ENCODE measurements at places on chromosomes 2 and 18.

DNA sequence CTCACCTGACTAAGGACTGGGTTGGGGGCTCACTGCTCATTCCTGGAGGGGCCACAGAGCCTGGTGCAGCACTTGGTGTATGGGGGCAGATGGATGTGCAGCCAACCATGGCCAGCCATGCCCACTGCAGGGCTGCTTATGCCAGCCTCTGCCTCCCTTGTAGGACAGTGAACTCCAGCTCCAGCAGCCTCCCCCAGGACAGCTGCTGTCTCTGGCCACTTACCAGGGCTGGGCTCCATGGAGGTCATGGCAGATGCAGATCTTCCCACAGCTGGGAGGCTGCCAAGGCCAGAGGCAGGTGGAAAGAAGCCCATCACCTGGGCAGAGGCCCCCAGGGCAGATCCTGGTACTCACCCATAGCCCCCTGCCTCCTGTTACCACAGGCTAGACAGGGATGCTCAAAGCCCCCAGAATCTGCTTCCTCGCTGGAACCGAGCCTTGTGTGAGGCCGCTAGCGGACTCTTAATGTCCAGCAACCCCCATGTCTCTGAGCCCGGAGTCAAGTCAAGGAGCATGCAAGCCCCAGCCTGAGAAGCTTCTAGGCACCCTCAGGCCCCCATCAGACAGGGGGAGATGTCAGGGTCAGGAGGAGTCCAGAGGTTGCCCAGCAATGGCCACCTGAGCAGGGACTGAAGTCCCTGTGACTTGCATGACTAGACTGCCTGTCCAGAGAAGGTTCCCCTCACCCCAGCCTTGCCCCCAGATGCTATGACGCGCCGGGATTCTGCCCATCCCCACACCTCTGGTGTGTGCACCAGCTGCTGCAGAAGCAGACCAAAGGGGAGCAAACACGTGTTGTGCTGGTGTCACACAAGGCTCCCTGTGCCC, 123.6 kb downstream of the TWIST2 start:
- no peak for DNase-seq

- DNase-seq: no peak
Observed at GRCh38 chr2:3823748-3824147, 120.4 kb downstream of the DCDC2C start.

DNA sequence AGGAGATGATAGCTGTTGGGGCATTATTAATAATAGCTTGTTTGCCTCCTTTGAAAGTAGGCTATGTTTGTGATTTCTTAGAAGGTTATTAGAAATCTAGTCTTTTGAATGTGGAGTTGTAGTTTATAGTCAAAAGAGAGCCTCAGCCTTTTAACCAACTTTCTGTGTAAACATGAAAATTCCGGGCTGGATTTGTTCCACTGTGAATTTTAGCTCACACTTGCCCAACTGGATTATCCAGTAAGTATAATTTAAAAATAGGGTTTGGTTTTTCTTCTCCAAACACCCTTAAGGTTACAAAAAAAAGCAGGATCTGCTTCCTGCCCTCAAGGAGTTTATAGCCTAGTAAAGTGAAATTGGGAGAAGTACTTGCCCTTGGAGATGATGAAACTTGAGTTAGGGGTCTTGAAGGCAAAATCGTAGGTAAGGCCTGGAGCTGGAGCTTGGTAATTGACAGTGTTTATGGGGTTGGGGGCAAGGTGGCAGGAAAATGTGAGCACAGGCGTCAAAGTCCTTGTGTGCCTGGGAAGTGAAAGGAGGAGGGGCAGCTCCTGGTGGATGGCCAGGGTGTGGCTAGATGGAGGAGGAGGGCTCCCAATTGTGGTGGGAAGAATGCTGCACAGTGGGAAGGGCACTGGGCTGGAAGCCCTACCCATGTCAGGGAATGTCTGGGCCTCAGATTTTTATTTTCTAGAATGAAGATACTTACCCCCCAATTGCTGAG, 21.3 kb downstream of the ITGA6 start:
- no peak for DNase-seq

GRCh38 chr2:89767572-89768435, 1076.3 kb downstream of the RPIA start:
- DNase-seq: no peak

DNA sequence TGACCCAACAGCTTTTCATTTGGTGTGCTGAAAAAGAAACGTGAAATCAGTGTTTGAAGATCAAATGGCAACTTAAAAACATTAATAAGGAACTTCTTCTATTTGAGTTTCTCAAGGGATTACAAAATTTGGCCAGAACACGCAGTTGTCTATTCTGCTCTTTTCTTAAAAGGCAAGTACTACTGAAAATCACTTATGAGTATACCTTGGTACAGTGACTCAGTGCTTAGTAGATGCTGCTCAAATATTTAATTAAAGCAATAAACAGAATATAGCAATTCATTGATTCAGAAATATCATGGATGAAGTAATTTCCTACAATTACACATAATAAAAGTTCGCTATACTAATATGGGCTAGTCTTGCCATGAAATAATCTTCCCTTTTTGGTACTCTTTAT, 38.2 kb upstream of the MCM6 start:
- DNase-seq: no peak

- no peak for DNase-seq
Observed at GRCh38 chr2:46540496-46541331, 61.3 kb downstream of the TMEM247 start.

All from hematopoietic multipotent progenitor cell (in vitro differentiated cells).